ENCODE measurements at places on chromosomes 4 and X.

- DNase-seq, result no peak
These were observed 737.8 kb upstream of the FRG1 start for GRCh38 chr4:189202869-189203271.

DNA sequence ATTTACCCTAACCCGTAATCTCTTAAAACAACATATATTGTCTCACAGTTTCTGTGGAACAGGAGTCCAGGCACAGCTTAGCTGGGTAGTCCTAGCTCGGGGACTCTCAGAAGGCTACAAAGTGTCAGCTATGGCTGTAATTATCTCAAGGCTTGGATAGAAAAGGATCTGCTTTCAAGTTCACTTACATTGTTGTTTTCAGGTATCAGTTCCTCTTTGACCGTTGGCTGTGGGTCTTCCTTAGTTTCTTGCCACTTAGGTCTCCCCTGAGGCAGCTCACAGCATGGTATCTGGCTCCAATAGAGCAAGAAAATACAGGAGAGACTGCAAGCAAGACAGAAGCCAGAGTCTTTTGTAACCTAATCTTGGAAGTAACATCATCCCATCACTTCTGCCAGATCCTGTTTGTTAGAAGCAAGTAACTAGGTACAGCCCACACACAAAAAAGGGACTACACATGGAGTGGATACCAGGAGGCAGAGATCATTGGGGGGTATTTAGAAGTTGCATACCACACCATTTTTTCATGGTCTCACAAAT is 137.0 kb downstream of the MAGEB5 start:
- no peak for DNase-seq

DNA sequence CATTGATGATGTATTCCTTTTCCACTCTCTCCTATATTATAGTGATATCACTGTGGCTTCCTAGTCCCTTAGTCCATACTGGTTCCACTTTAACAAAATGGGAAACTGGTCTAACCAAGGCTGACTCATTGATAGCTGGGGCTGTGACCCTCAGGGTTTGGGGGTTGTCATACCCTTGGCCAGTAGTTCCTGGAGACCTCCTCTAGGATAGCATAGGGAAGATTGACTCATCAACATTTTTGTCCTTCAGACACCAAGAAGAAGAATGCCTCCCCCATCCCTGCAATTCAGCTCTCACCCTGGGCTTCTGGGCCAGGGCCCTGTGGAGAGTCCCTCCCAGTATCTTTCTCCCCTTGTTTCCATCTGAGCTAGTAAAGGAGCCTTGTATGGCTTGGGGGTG is 68.8 kb upstream of the PRPS1 start:
- no peak for DNase-seq

DNA sequence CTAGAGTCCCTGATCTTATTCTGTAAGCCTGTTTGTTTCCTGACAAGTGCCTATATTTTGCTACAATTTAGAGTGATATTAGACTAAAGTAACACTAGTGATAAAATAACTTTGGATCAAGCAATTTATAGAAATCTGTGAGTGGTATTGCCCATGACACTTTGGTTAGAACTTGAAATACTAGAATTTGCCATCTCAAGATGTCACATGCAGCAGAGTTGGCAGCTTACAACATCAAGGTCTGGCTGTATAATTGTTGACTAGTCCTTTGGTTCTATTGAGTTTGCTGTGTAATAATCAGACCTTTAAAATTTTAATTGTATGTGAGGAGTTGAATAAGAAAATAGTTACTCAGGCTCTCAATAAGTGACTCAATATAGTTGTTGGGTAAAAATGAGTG is 167.1 kb downstream of the RAPGEF2 start:
- no peak for DNase-seq

DNA sequence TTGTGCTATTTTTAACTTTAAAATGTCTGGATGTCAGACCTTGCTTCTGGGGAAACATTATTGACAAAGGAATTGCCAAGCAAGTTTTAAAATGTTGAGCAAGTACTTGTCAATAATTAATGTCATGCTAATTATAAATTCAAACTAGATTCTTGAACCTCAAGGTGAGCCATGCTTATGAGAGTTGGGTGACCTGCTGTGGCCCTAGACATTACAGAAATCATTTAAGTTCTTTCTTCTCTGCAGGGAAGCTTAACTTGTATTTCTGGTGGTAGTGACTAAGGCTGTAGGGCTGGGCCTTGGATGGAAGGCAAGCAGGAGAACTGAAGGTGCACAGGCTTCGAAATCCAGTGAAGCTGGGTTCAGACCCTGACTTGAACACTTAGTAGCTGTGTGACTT is 14.8 kb upstream of the UCHL1 start:
- no peak for DNase-seq

DNA sequence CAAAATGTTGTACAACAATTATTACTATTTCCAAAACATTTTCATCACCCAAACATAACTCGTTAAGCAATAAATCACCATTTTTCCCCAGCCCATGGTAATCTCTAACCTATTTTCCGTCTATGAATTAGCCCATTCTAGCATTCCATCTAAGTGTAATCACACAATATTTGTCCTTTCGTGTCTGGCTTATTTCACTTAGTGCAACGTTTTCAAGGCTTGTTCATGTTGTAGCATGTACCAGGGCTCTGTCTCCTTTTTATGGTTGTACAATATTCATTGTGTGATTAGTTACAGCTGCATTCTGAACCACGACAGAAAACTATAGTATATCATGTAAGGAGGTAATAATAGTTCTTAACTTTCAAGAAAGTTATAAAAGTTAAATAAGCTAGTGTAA is 656.0 kb upstream of the HS3ST1 start:
- DNase-seq, result no peak

DNA sequence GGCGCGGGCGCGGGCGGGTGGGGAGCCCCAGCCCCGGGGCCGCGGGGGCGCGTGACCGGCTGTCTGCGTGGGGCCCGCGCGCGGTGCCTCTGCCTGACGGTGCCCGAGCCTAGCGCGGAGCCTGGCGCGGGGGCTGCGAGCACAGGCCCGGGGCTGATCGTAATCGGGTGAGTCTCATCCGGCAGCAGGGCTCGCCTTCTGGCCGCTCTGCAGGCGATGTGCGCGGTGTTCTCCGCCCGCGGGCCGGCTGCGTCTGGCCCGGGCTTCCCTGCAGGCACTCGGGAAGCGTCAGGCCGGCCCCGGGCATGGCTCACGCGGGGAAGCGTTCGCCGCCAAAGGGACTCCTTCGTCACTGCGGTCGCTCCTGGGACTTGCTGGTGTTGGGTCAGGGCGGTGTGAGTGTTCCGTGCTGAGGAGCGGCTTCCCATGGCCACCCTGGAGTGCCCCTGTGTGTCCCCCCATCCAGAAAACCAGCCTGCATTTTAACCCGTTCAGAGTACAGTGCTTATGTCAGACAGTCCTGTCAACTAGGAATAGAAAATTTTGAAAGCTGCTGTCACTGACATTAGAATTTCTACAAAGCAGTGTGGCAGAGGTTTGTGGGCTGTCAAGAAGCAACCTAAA is 40.6 kb downstream of the FAM149A start:
- no peak for DNase-seq

GRCh38 chrX:97547877-97548578 is 664.3 kb downstream of the RPA4 start:
- DNase-seq, result no peak

DNA sequence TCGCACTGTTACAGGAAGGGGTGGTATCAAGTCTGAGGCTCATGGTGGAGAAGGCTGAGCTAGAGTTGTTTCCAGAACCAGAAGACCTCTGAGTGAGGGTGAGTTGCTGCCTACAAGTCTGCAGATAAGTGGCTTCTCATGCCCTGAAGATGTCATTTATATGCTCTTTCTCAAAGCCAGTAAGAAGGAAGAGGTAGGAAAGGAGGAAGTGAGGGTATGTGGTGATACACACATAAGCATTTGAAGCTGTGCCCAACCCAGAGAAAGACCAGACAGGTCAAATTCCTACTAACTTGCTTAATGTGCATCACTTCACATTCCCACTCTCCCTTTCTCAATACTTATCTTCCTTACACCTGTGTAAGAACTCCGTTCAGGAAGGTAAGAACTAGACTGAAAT is at the start of gene PPBP:
PPBP (minus strand) TSS at position 130 of the 400 bp plus-strand sequence; CDS start at position 43, 87 bp downstream.
- no peak for DNase-seq

- peak; percentile 7 for DNase-seq
These were observed 10.2 kb upstream of the ATP6AP2 start for GRCh38 chrX:40570346-40571093.

- peak; percentile 99 for DNase-seq
These were observed at the start of gene FAM193A for GRCh38 chr4:2536193-2537010. FAM193A (plus strand) TSS chr4:2536647; CDS start chr4:2536916, 269 bp downstream.

- DNase-seq, result peak; percentile 19
These were observed 45.9 kb downstream of the TSC22D3 start for GRCh38 chrX:107729558-107730297.

DNA sequence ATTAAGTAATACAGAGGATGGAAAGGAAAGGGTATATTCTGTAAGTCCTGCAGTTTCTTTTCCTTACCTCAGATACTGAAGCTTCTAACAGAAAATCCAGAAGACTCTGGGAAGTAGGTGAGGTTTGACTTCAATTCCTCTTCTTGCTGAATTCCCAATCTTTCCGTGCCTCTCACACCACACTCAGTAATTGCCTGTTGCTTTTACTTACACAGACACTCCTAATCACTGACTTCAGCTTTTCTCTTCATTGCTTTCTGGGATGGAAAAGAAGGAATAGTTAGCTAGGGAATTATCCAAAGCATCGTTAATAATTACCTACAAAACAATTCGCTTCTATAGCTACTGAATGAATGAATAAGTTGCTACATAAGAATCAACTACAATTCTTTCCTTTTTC is 163.6 kb downstream of the FBXO8 start:
- no peak for DNase-seq

DNA sequence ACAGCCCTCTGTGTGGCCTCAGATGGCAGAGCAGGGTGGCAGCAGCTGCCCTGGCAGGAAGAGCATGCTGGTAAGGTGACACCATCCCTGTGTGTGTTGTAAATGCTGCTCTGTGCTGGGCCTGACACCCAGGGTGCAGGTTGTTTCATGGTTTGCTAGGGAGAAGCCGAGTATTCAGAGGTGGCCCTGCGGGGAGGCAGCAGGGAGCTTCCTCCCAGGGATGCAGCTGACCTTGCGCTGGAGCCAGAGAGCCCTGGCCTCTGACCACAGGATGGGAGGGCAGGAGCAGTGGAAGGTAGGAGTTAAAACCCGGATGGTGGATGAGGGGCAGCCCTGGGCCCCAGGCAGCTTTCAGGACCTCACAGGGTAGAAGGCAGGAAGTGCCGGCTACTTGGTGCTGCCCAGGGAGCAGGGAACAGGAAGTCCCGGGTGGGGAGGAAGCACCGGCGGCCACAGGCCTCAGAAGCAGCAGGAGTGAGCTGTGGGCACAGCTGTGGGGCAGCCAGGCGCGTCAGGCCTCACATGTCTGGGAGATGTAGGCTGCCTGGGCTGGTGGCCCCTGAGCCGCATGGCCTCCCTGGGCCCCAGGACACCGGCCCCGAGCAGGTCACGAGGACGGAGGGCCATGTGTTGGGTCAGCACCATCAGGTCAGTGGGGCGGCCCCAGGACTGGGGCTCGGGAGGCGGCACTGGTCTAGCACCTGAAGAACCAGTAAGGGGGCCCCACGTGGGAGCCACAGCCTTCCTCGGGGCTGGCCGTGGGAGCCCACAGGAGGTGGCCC is 19.1 kb downstream of the SH3BP2 start:
- DNase-seq, result peak; percentile 67

- DNase-seq, result no peak
These were observed 28.4 kb downstream of the CLDN2 start for GRCh38 chrX:106948641-106949040.

DNA sequence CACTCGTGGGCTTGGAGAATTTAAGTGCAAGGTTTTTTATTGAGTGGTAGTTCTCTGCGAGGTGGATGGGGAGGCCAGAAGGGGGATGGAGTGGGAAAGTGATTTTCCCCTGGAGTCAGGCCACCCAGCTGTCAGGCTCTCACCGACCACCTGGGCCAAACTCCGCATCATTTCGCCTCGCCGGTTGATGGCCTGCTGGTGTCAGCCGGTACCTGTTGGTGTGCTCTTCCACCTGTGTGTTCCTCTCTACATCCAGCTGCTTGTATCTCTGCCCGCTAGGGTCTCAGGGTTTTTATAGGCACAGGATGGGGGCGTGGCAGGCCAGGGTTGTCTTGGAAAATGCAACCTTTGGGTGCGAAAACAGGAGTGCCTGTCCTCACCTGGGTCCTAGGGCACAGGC is 200.9 kb downstream of the DACH2 start:
- no peak for DNase-seq

- no peak for DNase-seq
These were observed 48.6 kb downstream of the PDGFRA start for GRCh38 chr4:54277691-54278090.

All from stimulated activated CD4-positive, alpha-beta T cell treated with anti-CD3 and anti-CD28 coated beads, Interleukin-2, amount 100 ng/mL, for 24 hours (primary cell).